ENCODE measurements at places on chromosomes 2 and 18. TPM values are rescaled to one million over a fixed set of nuclear protein-coding genes. Genes with fewer than 3 reads are reported as not detected.
A peak's percentile ranks its signal among the peaks of the same experiment; 100 is the strongest.

GRCh38 chr2:180524499-180524898 is 455.9 kb upstream of the UBE2E3 start:
- DNase-seq, result no peak

GRCh38 chr2:99698896-99699295 is 209.1 kb upstream of the REV1 start:
- DNase-seq, result no peak

DNA sequence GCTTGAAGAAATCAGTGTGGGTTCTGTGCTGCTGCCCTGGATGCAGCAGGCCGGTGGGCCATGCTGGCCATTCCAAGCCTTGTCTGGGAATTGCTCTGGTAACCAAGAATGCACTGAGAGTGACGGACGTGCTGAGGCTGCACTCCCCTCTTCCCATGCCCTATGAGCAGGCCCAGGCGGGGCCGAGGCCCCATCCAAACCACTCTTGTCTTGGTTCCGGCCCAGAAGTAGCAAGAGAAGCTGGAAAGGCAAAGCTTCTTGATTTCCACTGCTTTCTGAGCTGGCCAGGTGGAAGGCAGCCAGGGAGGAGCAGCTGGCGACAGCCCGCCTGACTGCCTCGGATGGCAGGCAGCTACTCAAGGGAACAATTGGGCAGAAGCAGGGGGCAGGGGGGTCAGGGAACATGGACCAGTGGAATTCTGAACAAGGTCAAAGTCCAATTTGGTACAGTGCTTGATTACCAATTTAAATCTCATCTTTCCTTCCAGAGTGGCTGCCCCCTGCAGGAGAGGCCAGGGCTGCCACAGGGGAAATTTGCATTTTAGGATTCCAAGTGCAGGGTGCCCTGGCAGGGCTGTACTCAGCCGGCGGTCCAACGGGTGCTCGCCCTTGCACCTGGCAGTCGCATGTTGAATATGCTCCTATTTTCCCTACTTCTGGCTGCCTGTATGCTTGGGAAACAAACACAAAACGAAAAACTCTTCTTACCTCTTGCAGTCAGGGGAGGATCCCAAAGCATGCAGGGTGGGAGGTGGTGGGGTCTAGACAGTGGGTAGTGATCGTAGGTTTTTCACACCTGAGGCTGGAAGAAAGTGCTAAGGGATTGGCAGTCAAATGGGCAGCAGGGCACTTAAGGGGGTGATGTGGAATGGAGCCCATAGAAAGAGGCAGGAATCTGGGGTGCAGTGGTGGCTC is 67.3 kb downstream of the LIPG start:
- peak; percentile 71 for DNase-seq

DNA sequence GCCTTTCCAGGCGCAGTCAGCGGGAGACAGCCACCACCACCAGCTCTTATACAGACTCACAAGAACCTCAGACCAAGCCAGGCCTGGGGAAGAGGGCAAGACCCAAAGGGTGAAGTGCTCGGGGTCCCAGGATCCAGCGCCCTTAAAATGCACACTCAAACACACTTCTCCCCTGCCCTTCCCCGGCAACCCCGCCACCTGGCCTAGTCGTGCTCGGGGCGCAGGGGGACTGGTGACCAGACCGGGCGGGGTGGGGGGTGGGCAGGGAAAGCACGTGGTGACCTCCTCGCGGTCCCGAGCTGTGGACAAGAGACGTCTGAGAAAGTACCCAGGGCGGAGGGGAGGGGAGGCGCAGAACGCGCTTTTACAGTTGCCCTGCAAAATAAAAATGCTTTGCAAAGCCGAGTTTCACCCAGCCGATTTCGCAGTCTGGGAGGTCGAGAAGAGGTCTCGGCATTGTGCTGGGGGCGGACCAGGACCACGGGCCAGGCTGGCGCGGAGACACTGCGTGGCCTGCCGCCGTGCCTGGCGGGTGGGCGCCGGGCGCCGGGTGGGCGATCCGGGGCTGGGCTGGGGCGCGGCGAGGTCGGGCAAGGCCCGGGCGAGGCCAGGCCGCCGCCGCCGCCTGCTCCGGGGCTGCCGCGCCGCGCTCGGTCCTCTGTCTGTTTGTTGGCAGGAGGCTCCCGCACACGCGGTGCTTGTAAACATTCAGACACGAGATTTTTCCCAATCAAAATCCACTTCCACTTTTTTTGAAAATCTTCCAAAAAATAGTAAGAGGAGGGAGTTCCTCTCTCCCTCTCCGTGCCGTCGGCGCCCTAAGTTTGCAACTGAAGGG is 2.0 kb downstream of the BCL11A start:
- DNase-seq, result no peak

DNA sequence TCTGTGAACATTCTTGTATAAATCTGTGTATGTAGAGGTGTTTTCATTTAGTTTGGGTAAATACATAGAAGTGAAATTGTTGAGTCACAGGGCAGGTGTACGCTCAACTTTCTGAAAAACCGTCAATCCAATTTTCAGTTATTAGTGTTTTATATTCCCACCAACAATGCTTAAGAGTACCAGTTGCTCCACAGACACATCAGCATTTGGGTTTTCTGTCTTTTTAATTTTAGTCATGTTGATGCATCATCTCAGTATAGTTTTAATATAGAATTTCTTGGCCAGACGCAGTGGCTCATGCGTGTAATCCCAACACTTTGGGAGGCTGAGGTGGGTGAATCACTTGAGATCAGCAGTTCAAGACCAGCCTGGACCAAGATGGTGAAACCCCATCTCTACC is 3.2 kb upstream of the GNLY start:
- no peak for DNase-seq

DNA sequence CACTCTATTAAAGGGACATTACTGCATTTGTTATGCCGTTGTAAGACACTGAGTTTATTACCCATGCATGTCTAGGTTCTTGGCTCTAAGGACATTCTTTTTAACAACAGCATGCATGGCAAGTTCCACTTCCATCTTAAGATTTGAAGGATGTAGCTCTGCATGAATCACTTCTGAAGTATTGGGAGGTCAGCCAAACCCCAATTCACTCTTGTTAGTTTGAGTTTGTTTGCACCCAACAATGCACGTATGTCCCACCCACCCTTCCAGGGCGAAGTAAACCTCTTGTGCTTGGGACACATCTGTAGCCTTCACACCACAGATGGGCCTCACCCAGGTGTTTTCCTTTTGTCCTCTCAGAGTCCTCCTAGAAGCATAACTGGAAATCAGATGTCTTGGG is 5.6 kb upstream of the LAMA3 start:
- no peak for DNase-seq

GRCh38 chr2:9327873-9328352 is 95.4 kb downstream of the ITGB1BP1 start:
- no peak for DNase-seq

DNA sequence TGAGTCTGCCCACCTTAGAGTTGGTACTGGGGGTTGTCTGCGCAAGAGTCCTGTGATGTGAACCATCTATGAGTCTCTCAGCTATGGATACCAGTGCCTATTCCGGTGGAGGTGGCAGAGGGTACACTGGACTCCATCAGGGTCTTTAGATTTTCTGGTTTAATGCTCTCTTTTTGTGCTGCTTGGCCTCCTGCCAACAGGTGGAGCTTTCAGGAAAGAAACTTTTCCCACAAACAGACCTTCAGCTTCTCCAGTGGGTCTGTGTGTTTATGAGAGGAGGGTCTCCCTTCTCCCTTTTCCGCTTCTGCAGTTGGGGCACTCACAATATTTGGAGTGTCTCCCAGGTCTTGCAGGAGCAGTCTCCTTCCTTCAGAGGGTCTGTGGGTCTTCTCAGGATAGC is 1721.9 kb upstream of the SLC39A10 start:
- DNase-seq, result no peak

Gene DTYMK
- total RNA-seq, result 6.5 TPM

All from psoas muscle (tissue), 8 donors.